ENCODE measurements at places on chromosomes 7 and 10.

GRCh38 chr10:28892818-28893547 is 215.7 kb downstream of the BAMBI start:
- no peak for DNase-seq

GRCh38 chr10:122113945-122114747 is 125.2 kb downstream of the TACC2 start:
- no peak for DNase-seq

DNA sequence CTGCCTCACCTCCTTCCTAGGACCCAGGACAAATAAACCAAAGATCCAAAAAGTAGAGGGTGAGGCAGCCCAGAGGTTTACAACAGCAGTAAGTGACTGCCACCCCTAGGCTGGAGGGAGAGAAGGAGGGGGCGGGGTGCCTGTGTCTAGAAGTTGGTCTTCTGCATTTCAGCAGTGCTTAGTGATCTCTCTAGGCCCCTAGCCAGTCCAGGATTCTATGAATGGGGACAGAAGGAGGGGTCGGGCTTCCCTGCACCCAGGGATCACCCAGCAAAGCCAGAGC is 62.8 kb upstream of the KDM7A start:
- no peak for DNase-seq

DNA sequence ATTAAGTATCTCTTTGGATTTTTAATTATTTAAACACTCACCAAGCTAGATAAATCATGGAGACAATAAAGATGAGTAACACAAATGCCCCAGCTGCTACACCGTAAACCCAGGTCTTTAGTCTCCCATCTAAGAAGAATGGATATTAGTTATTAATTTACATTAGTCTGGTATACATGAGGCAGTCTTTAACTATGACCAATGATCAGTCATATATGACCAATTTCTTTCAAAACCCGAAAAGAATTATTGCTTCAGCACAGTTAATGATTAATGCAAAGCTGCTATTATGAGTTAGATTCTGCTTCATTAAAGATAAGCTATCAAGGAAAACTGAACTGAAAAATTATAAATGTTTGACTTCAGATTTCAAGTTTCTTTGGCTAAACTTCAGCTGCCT is 402.9 kb downstream of the PHF14 start:
- DNase-seq, result no peak
